ENCODE measurements at places on chromosomes 16 and 17.
A peak's percentile ranks its signal among the peaks of the same experiment; 100 is the strongest.

DNA sequence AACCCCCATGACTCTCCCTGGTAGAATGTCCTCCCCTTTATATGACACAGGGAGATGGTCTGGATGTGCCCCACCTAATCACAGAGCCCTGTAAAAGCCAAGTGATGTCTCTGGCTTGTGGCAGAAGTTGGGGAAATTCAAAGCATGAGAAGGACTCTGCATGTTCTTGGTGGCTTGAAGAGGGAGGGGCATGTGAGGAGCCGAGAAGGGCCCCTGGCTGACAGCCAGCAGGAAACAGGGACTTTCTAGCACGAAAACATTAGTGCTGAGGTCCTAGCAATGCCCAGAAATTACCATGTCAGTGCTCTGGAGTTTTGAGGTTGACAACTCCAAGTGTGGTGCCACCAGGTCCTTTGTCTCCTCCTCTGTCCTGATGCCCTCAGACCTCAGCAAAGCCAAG lies 75.9 kb downstream of the USP22 start:
- no peak for DNase-seq

DNA sequence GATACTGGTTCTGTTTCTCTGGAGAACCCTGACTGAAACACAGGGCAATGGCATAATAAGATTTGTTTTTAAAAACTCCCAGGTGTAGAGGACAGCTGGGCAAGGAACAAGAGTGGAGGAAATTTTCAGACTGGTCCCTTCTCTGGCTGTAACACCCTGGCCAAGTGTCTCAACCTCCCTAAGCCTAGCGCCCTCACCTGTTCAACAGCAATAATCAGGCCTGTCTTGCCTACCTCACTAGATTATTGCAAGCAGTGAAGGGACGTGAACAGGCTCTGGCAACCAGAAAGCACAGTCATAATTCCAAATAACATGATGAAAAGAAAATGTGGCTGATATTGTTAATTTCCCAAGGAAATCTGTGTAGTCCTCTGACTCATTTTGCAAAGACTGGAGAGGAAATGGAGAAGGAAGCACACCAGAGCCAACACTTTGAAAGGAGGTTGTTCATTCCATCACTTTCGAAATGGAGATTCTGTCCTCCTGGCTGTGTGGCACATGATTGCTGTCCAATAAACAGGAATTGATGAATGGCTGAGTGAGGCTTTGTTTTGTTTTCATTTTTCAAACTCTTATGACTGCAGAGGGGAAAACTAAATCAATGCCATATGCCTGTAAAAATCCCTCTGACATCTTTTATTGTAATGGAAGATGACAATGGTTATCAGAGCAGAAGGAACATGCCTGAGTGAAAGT lies 87.5 kb upstream of the HLF start:
- no peak for DNase-seq

GRCh38 chr17:18261146-18261515 lies 669 bp downstream of the MIEF2 start:
- DNase-seq = no peak

DNA sequence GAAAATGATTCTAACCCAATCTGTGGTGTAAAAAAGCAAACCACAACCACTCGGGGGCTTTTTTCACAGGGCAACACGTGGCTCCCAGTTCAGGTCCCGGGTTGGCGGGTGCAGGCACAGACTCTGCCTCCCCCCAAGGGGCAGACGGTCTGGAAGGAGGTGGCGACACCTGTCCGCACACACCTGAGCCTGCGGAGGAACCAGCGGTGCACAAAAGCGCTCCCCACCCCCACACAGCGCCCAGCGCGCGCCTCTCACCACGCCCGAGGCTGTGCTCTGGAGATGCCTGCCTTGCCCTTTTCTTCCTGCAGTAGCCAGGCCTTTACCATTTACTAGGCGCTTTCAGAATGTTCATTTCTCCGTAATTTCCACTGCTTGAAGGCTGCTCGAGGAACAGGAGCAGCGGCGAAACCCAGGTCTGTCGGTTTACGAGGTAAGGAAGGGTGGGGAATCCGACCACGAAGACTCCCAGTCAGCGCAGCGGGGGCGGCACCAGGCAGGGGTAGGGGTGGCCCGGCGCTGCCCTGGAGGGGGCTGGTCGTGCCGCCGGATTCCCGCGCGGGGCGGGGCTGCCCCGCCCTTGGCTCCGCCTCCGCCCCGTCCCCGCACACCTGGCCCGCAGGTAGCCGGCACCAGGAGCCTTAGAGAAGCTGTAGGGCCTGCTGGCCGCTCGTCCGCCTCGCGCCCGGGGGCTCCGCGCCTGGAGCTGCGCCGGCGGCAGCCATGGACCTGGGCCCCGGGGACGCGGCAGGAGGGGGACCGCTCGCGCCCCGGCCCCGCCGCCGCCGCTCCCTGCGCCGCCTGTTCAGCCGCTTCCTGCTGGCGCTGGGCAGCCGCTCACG lies at the start of gene USP43:
Gene USP43, plus strand, starts transcription at position 608 of the 842 bp plus-strand sequence. Its CDS starts 116 bp downstream, at position 724.
- peak; percentile 42 for DNase-seq

- DNase-seq = peak; percentile 42
Observed at GRCh38 chr16:19375561-19376158, 42.0 kb upstream of the TMC5 start.

DNA sequence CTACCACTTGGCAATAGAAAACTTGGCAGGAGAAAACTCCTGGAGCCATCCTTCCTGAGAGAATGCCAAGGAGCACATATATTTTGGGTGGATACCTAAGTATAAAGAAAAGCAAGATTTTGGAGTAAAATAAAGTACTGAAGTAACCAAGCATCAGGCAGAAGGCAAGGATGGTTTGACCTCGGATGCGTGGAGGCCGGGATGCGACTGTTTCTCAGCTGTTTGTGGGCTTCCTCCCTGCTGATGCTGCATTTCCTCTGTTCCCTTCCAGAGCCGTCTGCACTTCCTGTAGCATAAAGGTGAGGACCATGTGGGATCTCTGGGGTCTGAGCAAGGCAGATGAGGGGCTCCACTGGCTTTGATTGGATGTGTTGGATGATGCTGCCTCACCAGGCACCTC lies 5.5 kb upstream of the TCF25 start:
- no peak for DNase-seq

GRCh38 chr17:77140878-77141767 lies at the start of gene SEC14L1:
TSS of gene SEC14L1 (plus strand) at chr17:77140969. CDS start at chr17:77143597, 2,628 bp downstream.
- no peak for DNase-seq

- no peak for DNase-seq
Observed at GRCh38 chr16:3842994-3843393, 37.5 kb downstream of the CREBBP start.

DNA sequence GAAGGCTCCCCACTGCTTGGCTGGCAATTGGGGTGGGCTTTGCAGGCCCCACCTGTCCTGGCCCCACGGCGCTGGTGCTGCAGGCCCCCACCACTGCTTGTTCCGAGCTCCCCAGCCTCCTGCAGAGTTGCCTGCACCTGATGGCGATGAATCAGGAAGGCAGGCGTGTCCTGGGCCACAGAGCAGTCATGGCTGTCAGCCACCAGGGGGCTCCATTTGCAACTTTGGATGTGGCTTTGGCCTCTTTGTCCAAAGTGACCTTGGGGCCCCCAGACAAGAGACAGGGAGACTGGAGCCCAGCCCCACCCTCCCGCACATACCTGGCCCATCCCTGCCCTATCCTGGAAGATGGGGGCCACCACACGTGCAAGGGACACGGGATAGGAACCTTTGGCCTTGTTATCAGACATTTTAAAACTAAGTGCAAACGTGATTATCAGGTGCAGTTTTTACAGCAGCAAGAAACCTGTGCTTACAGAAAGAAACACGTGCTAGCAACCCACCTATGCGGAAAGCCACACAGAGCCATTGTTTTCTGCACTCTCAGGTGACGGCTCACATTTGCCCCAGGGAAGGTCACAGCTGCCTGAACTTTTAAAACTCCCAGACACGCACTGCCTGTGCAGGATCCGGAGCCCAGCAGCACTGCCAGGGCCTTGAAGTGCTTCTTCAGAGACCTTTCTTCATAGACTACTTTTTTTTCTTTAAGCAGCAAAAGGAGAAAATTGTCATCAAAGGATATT lies at the start of gene DNASE1:
Gene DNASE1, plus strand, starts transcription at position 443 of the 743 bp plus-strand sequence. CDS start 683 bp downstream, outside the sequence.
- peak; percentile 79 for DNase-seq

GRCh38 chr17:79793924-79794304 lies 3.0 kb downstream of the CBX8 start:
- no peak for DNase-seq

- no peak for DNase-seq
Observed at GRCh38 chr17:69723316-69723715, 308.8 kb downstream of the MAP2K6 start.

DNA sequence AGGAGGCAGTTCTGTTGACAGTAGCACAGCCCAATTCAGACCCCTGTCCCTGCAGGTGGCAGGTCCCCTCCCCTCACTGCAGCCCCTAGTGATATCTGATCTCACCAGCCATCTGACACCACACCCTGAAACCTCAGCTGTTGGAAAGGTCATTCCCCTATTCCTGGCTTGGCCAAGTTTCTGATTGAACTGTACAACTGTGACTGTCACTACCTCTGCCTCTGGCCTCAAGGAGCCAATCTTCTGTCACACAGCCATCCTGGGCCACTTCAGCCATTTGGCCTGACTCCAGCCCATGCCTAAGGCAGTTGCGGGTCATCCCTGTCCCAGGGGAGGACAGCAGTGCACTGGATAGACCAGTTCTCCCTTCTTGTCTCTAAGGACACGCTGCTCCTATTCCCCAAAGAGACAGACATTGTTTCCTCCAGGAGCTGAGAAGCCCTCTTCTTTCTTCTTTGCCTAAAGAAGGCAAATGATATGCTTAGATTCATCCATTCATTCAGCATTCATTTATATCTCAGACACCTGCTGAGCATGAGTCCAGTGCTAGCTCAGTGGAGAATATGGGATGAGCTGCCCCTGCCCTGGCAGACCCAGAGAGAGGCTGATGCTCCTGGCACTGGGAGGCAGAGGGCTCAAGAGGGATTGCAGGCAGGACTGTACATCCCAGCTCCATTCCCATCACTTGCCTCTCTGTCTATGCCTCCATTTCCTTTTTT lies 4.6 kb upstream of the ALDOA start:
- DNase-seq = no peak

- DNase-seq = no peak
Observed at GRCh38 chr16:986925-987582, 5.5 kb downstream of the SOX8 start.

DNA sequence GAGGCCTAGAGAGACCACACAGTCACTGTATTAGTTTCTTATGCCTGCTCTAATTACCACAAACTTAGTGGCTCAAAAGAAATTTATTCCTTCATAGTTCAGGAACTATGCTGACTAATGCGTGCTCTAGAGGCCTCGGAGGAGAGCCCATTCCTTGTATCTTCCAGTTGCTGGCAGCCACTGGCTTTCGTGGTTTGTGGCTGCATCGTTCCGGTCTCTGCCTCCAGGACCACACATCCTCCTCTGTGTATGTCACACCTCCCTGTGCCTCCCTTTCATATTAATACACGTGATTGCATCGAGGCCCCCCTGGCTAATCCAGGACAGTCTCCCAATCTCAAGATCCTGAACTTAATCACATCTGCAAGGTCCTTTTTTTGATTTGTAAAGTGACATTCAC lies 16.9 kb upstream of the MYLK3 start:
- DNase-seq = no peak

GRCh38 chr17:79695797-79696609 lies 34.7 kb upstream of the ENPP7 start:
- DNase-seq = no peak

DNA sequence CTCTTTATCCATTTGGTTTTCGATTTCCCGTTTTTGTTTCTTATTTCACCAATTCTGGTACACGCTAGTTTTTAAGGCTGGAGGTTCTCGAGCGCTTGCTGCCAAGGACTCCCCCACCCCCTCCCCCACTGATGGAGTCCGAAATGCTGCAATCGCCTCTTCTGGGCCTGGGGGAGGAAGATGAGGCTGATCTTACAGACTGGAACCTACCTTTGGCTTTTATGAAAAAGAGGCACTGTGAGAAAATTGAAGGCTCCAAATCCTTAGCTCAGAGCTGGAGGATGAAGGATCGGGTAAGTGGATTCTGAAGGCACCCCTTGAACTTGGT lies 825 bp downstream of the RPTOR start:
- DNase-seq = no peak

- DNase-seq = no peak
Observed at GRCh38 chr16:72120026-72120425, 26.4 kb downstream of the DHX38 start.

GRCh38 chr16:29653471-29653870 lies 9.6 kb upstream of the SPN start:
- no peak for DNase-seq

DNA sequence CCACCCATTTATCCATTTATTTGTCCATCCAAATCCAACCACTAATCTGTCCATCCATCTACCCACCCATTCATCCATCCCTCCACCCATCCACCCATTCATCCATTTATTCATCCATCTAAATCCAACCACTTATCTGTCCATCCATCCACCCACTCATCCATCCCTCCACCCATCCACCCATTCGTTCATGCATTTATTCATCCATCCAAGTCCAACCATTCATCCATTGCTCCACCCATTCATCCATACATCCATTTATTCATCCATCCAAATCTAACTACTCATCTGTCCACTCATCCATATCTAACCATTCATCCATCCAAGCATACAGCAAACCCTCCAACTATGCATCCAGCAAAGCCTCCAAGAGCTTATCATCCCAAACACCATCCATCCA lies 267.3 kb downstream of the XYLT1 start:
- DNase-seq = no peak

DNA sequence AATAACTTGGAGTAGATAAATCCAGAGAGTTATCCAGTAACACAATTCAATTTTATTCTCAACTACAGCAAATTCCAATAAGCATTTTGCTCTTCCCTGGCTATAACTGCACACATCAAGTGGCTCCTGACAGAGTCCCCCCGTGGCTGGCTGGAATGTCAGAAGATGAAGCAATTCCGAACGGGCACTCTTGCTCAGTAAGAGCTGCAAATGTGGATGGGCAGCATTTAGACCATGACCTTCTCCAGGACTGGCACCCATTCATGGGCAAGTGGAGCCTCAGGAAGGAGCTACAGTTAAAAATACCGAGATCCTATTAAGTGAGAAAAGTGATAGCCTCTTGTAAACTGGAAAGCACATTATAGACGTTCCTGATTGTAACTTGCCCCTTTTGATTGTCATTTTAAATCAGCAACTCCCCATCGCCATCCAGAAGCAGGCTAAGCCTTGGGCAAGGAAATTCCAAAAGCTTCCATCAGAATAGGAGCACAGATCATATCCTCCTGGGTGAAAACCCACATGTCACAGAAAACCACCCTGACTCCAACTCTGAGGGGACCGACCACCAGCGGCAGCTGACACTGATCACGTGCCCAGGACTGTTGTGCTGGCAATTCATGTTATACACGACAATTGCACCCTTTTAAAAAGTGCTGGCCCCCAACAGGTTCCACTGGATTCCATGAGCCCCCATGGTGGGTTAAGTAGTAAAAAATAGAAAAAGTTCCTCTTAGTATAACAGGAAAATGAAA lies 7.1 kb downstream of the UBE2O start:
- no peak for DNase-seq

DNA sequence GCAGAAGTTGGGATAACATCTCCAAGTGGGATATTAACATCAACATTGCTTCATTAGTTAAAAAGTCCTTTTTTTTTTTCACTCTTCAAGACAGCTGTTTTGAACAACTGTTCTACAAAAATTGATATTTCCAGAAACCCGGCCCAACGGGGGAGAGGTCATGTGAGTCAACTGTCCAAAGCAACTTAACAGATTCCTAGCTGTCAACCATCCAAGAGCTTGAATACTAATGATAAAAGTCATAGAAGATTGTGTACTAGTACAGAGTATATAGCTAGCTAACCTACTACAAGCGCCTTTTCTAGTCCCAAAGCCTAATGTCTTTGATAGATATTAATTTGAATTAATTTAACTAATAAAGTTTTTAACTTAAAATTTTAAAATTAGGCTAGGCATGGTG lies 172.0 kb downstream of the CYB561 start:
- DNase-seq = no peak

GRCh38 chr16:75593825-75594820 lies 27.9 kb downstream of the GABARAPL2 start:
- no peak for DNase-seq

- no peak for DNase-seq
Observed at GRCh38 chr17:44359006-44359405, 4.6 kb downstream of the FAM171A2 start.

All from GM12891 (cell line).